IMR-90 (cell line): ENCODE measurements at places on chromosomes 7 and 10.

DNA sequence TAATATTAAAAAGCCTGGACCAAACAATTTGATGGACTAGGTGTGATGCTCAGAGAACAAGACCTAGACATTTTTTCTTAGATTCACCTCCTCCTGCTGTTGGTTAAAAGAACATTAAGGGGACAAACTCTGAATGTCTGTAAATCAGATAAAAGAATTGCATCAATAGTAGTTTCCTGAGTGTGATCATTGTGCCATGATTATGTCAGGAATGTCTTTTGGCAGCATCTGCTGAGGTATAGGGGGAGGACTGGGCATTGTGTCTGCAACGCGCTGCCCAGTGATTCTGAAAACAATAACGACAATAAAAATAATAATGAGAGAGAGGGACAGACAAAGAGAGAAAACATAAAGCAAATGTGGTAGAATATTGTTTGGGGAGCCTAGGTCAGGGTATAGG, 6.9 kb downstream of the C7orf57 start:
- peaks cover 4% of the 10 kb centered on the region; the same call in 1 of the 2 replicates for H3K27me3 ChIP-seq
- no peak overlapping the region for H3K27ac ChIP-seq
- peak; percentile 7 for DNase-seq
- H3K4me3 ChIP-seq = no peak overlapping the region
- H3K36me3 ChIP-seq = no peaks in the 10 kb centered on the region

- no peak overlapping the region for H3K27ac ChIP-seq
- no peak overlapping the region for H3K4me3 ChIP-seq
- 0 out of 2 replicates have a peak, but pooled peaks cover 1% of the 10 kb centered on the region for H3K36me3 ChIP-seq
- peak; percentile 82 for DNase-seq
- peaks cover 22% of the 10 kb centered on the region for H3K4me1 ChIP-seq
Measured at GRCh38 chr10:124736491-124737136, 7.6 kb downstream of the FAM53B start.

DNA sequence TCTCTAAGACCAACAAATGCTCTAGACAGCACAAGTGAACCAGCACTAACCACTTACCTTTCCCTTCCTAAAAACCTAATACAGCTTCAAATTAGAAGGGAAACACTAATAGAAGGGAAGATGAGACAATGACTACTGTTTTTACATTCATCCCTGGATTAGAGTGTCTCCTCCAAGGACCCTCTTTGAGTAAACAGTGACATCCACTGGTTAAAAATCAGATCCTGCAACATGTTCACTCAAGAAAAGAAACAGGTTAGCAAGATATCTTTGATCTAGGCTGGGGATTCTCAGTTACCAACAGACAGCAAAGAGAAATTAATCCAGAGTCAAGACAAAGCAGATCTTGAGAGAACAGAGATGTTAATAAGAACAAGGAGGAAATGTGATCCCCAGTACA, 177.7 kb upstream of the GHITM start:
- DNase-seq = no peak
- no peaks in the 10 kb centered on the region for H3K4me1 ChIP-seq
- H3K27me3 ChIP-seq = no peaks in the 10 kb centered on the region
- no peaks in the 10 kb centered on the region for H3K36me3 ChIP-seq

DNA sequence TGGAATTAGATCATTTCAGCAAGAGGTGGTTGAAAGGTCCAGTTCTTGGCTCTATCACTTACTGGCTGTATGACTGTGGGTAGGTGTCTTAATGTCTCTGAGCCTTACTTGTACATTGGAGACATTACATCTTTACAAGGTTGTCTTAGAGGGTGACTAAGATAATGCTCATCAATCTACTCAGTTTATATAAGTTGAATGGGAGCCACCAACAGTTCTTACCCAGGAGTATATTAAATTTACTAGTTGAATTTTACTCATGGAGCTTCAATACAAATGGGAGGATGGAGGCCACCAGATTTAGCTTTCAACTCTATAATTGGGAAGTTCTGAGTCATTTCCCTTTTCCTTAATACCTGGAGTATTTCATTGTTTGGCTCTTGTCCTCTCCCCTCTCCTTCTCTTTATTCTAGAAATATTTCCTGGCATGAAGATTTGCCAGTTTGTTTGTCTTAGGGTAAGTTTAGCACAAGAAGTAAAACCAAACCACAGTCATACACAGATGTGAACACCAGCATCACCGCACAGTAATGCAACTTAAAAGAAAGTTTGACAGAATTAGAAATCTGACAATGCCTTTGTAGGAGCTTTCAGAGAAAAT, 222.8 kb downstream of the LRMDA start:
- H3K27ac ChIP-seq = no peak overlapping the region
- no peak overlapping the region for H3K4me3 ChIP-seq
- H3K36me3 ChIP-seq = no peaks in the 10 kb centered on the region
- DNase-seq = no peak
- no peaks in the 10 kb centered on the region for H3K4me1 ChIP-seq
- H3K27me3 ChIP-seq = no peaks in the 10 kb centered on the region; the same call in 1 of the 2 replicates

DNA sequence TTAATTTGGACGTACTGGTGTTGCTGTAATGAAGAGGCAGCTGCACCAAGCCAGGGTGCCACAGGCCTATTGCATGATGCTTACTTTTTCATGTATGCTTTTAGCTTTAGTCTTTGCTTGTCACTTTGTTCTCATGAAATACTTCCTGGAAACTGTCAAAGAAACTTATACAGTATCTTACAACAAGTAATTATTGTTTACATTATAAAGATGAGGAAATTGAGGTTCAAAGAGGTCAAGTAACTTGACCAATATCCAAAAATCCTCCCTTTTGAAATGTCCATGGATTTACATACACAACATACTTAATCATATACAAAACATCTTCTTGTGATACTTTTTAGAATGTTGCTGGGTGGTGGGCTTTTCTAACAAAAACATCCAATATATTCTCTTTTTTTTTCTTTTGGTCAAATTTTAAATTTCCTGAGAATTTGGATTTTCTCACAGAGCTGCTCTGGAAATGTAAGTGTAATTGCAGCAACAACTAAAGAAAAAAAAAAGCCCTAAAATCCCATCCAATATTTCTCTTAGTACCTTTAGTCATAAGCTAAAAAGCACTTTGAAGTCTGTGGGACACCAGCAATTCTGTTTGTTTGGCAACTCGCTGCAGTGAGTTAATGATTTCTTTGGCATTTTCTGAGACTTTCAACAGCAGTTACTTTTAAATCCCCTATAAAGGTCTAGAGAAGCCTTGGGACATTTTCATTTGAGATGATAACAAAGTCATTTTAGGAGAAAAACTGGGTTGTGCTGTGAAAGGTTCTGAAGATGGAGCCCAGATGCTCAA, 500.6 kb upstream of the IGFBP3 start:
- no peaks in the 10 kb centered on the region; the same call in none of the 2 replicates for H3K4me1 ChIP-seq
- no peak overlapping the region for H3K27ac ChIP-seq
- DNase-seq = no peak
